ENCODE measurements at places on chromosomes 5 and 9.

GRCh38 chr5:51829691-51830090 is 446.4 kb downstream of the ISL1 start:
- no peak for DNase-seq

- DNase-seq = no peak
Measured at GRCh38 chr5:142342128-142342981, 17.5 kb upstream of the SPRY4 start.

- DNase-seq = no peak
Measured at GRCh38 chr5:87188391-87188790, 79.3 kb upstream of the RASA1 start.

DNA sequence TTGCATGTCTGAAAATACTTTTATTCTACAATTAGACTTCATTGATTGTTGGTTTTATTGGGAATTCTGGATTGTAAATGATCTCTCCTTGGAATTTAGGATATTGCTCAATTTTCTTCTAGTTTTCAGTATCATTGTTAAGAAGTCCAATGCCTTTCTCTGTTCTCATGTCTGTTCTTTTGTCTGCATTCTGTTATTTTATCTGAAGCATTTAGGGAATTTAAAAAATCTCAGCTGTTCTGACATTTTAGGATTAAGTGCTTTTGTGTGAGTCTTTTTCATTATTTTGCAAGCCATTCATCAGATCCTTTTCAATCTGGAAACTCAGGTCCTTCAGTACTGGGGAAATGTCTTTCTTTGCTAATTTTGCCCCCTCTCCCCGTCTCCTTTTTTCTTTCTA is 4.4 kb upstream of the FER start:
- DNase-seq = no peak

DNA sequence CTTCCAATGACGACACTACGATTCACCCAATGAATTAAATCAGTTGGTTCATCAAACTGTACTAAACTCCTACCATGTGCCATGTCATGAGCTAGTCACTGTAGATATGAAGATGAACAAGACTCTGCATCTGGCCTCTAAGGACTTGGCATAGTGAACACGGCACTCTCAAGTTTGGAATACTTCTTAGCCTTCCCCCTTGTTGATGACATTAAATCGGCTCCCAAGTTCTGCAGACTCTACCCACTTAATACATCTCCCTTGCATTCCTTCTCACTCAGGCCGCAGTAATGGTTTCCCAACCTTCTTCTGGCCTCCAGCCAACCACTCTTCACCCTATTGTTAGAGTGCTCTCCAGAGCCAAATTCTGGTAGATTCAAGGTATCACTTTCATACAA is 184.7 kb downstream of the MAPKAP1 start:
- DNase-seq = no peak

- no peak for DNase-seq
Measured at GRCh38 chr9:96186591-96187011, 115.4 kb downstream of the HSD17B3 start.

GRCh38 chr9:34381323-34381722 is 4.6 kb upstream of the MYORG start:
- DNase-seq = no peak

DNA sequence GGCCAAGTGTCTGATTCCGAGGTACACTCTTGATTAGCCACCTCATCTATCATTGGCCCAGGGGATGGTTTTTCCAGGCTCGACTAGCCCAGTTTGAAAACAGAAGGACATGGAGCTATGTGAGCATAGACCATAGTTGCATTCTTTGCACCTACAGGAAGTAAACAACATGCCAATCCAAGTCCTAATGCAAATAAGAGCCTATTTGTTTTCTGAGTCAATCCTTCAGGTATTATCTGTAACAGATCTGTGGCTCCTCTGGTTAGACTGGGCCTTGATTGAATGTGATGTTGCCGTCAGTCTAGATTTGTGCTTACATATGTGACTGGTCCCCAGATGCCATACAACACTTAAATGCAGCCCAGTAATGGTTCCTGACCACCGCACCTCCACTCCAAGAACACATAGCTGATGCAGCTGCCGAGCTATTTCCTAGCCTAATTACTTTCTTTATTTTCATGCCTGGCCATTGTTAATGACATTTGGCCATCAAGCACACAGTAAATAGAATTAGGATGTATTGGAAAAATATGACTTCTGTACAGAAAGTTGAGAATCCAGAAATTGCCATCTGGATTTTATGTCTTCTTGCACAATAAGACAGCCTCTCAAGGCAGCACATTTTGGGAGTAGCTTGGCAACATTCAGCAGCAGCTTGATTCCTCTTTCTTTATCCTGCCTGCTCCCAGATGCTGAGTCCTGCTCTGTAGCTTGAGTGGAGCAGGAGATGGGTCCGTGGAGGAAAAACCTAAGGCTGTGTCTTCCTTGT is 29.5 kb upstream of the ARHGAP26 start:
- no peak for DNase-seq

GRCh38 chr9:127049581-127049980 is 72.9 kb downstream of the ANGPTL2 start:
- no peak for DNase-seq

GRCh38 chr9:10869687-10870086 is 256.9 kb upstream of the PTPRD start:
- DNase-seq = no peak

GRCh38 chr5:170466988-170467707 is 36.7 kb upstream of the KCNIP1 start:
- peak; percentile 93 for DNase-seq

DNA sequence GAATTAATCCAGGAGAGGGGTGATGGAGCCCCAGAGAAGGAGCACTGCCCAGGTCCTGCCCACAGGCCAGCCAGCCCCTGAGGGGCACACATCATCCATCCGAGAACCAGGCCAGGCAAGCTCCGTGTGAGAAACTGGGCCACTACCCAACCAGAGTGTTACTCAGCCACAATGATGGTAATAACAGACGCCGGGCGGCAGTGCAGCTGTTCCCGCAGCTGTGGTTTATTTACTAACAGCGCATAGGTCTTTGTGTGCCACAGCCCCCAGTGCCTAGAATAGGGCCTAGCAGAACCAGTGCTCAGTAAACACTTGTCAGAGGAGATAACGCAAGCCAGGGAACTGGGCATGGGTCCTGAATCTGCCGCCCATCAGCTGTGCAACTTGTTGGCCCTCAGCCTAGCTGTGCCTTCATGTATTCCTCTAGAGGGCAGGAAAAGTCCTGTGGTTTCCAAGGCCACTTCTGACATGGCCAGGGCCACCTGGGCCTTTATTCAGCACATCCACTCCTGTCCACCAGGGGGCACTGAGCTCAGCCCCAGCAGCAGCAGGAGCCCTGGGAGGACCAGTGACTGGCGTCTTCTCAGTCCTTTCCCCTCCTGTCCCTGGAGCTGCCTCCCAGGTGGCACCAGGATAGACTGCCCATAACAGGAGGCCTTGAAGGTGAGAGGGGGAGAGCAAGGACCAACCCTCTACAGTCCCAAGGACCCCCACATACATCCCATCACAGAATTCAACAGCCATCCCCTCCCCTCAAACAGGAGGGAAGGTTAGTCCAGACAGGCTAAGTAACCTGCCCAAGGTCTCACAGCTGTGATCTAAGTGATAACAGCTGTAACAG is 2.1 kb downstream of the MXD3 start:
- DNase-seq = no peak

- DNase-seq = no peak
Measured at GRCh38 chr9:87805259-87805658, 77.4 kb upstream of the SPATA31E1 start.

GRCh38 chr5:159059722-159060121 is 40.0 kb downstream of the EBF1 start:
- no peak for DNase-seq

GRCh38 chr9:106880863-106881262 is 17.9 kb downstream of the ZNF462 start:
- peak; percentile 87 for DNase-seq

GRCh38 chr5:127602481-127602880 is 46.4 kb upstream of the CTXN3 start:
- no peak for DNase-seq

DNA sequence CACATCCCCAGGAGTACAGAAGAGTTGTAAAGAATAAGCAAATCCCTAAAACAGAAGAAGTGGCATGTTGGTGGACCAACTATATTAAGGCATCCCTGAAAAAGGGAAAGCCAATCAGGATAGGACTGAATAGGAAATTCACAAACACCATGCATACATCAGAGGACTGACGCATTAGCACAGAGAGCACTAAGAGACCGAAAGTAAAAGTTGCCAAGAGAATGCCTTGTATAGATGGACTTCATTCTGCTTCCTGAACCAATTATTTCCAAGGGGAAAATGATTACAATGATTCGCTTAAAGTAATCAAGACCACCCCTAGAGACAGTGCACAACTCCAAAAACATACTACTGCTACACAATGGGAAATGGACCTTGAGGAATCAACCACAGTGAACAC is 33.5 kb downstream of the SHC3 start:
- no peak for DNase-seq

DNA sequence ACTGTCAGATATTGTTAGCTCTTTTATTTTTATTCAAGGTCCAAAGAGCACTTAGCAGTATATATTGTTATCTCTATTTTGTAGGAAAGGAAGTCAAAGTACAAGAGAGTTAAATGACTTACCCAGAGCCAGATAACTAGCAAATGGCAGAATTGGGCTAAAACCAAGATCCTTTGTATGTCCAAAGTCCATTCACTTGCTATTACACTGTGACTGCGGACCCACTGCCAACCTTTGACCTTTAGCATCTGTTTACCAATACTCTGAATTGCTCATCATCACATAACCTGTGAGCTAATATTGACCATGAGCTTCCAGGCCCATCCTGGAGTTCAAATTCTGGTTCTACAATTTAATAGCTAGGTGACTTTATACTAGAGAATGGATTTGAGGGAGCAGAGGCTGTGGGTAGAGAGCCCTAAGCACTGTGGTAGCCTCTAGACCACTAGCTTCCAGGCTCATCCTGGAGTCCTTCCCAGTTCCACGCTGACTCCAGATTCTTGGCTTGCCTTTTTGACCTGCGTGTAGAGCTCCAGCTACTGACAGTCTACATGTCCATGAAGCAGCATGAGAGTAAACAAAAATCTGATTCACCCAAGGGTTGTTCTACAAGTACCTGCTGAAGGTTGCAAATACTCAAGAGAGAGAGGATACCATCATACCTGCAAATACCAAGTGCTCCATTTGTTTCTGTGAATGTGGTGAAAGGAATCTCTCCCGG is 424.0 kb downstream of the SH3GL2 start:
- DNase-seq = no peak

DNA sequence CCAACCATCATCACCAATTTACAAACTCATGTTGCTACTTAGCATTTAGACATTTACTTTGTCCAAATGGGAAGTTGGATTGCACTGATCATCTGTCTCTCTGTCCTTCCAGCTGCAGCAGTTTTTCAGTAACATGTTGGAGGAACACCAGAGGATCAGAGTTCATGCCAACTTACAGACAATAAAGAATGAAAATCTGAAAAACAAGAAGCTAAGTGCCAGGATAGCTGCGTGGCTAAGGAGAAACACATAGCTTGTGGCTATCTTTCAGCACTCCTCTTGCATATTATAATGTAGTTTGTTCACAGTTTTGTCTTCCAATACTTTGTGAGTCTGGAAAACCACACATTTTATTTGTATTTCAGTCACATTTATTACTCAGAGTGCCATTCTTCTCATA is 6.4 kb upstream of the ARL14EPL start:
- DNase-seq = no peak

DNA sequence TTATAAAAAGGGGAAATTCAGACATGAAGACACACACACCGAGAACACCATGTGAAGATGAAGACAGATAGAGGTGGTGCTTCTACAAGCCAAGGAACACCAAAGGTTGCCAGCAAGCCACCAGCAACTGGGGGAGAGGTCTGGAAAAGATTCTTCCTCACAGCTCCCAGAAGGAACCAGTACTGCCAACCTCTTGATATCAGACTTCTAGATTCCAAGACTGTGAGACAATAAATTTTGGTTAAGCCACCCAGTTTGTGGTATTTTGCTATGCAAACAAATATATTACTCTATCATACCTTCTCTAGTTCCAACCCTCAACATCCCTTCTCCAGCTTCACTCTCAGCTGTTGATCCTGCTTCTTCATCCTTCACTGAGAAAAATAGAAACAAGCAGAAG is 451.1 kb downstream of the EBF1 start:
- DNase-seq = no peak

GRCh38 chr5:78475370-78475769 is 115.0 kb downstream of the SCAMP1 start:
- DNase-seq = no peak

- DNase-seq = no peak
Measured at GRCh38 chr9:72649127-72649442, 127.7 kb downstream of the TMC1 start.

DNA sequence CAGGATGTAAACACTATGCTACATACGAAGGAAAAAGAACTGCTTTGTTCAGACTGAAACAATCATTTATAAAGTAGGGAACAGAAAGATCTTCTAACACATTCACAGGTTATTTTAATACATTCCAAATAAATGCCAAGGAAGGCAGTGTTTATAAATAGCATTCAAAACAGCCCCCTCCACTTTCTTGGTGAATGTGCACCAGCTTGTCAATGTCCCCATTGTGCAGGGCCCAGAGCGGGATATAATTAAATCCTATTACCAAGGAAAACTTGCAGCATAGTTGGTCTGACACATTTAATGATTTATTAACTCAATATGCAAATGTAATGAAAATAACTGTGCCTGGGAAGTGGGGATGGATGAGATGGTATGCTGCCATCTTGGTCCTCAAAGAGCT is 135.9 kb upstream of the RAD23B start:
- DNase-seq = no peak

DNA sequence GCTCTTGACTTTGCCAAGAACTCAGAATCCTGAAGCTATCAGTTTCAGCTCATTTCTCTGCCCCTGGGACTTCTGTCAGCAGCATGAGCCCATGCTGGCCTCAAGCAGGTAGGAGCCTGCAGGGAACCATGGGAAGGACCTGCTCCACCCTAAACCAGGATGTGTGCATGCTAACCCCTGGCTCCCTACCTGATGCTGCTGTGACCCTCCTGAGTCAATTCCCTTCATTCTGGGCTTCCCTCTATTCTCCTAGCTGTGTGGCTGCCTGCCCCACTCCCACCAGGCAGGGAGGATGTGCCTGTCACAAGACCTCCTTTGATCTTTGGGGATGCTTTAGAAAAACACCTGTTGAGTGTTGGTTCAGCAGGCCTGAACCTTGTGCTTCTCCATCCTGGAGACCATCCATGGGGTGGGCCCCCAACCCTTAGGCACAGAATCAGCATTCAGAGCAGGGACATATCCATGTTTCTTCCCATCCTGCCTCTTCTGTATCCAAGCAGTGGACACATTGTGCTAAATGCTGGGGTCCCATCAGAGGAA is 117.1 kb upstream of the CCL21 start:
- no peak for DNase-seq

- no peak for DNase-seq
Measured at GRCh38 chr5:50751064-50751657, 84.7 kb downstream of the PARP8 start.

DNA sequence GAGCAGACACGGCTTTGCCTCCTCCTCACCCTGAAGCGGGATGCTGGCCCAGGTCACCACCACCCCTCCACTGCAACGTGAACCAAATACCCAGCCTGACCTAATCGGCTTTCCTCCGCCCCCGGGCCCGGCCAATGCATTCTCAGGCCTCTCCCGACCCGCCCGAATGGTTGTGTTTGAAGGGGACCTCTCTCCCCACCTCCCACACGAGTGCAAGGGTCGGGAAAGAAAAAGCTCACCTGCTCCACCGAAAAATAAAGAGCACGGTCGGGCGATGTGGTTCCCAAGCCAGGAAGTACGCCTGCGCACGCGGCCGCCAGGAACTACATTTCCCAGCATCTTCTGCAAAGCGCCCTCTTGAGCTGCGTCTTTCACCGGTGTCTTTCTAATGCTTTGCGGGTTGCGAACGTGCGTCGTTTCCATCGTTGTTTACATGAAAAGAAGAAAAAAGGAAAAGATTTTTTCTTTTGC is at the start of gene ZNF883:
TSS of gene ZNF883 (minus strand) at position 282 of the 471 bp plus-strand sequence.
- DNase-seq = no peak
